ENCODE measurements at places on chromosomes 2 and 18.
A peak's percentile ranks its signal among the peaks of the same experiment; 100 is the strongest.

- DNase-seq: no peak
Measured at GRCh38 chr18:378079-378478, 110.2 kb upstream of the THOC1 start.

- no peak for DNase-seq
Measured at GRCh38 chr2:14235667-14236066, 396.9 kb upstream of the LRATD1 start.

DNA sequence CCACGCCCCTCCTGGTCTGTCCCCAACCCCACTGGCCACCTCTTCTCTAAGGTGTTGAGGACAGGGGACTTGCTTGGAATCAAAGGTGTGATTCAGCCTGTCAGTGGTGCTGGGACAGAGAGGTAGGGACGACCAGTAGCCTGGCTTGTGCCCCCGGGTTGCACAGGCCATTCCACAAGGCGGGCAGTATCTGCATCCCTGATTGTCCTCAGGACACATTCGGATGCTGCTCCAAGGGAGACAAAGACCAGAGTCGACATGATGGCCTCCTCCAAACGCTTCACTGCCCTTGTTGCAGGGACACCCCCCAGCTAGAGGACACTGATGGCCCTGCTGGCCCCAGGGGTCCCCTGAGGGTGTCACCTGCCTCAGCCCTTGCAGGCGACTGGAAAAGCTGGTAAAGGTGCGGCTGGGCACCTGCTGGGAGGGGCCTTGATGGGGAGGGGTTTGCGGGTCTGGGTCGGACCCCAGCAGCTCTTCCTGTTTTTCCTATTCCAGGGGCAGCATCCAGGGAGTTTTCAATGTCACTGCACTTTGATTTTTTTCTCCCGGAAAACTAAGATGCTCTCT lies 98.0 kb downstream of the PTGR3 start:
- no peak for DNase-seq

DNA sequence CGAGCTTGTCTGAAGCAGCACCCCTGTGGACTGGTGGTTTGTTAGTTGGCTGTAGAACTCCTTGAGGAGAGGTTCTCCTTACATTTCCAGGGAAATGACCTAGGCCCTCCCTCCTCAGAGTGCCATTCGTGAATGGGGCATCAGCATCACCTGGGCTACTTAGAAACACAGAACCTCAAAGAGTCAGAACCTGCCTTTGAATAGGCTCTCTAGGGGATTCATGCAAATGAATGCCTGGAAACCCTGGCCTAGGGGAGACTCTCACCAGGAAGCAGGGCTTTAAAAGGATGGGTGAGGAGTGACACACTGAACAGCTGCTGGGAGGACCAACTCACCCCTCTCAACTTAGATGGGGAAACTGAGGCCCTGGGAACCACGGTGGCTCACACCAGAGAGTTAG lies 2.1 kb upstream of the MOCOS start:
- no peak for DNase-seq

DNA sequence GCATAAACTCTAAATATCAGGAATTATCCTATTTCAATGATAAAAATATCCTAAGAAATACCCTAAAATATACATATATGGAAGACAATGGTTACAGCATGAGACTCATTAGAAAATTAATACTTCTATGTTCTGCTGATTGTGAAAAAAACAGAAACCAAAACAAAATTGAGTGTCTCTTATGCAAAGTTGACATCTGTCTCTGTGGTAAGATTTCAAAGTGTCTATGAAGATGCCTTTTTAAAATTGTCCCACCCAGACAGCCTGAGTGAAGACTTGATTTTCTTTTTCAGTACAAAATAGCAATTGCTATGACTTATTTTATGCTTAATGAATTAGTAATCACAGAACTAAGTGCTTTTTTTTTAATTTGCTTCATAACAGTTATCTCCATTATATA lies 1368.4 kb upstream of the LRRTM1 start:
- no peak for DNase-seq

GRCh38 chr18:12516049-12516630 lies 108.4 kb downstream of the PRELID3A start:
- DNase-seq: no peak

DNA sequence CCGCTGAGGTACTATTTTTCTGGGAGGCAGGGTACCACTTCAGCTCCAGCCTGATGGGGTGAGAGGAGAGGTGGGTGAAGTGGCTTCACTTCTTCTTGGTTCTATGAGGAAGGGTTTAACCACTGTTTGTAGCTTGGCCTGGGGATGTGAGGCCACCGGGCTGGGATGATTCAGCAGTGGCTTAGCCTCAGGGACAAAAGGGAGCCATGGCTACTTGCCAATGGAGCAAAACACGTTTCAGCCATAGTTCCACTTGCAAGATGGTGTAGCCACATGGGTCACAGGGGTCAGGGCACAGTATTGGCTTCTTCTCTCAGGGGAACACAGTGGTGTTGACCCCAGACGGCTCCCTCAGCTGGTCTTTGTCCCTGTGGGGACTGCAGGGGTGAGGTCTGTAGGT lies 14.9 kb downstream of the ZDBF2 start:
- DNase-seq: no peak

DNA sequence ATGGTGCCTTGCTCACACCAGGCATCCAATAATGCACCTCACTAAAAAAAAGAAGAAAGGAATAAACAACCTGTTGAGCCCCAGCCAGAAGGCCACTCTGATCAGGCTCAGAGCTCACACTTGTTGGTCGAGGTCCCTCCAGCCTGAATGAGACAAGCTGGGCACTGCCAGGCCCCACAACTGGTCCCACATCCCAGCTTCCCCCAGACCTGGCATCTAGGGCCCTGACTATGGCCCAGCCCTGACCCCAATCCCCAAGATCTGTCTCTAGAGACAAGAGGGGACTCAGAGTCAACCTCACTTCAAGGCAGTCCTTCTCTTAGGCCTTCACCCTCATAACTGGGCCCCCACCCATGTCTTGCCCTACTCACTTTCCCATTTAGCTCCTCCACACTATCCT lies 22.4 kb downstream of the TEX51 start:
- no peak for DNase-seq

DNA sequence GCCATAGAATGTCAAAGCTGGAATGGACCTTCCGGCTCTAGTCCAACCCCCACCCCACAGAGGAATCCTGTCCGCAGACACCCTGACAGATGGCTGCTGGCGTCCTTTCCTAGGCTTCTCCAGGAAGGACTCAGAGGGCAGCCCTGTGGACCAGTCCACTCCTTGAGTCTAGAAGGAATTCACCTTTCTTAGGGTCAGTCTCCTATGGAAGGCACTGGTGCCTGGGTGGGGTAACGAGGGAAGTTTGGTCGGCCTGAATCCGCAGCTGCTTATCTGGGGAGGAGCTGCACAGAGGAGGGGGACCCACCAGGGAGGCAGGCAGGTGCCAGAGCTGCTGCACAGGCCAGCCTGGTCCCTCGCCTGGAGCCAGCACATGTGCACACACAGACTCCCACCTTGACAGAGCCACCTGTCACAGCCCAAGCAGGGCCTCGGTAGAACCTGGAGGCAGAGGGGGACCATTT lies 2.5 kb downstream of the DNMT3A start:
- no peak for DNase-seq

- DNase-seq: no peak
Measured at GRCh38 chr2:129233751-129234406, 745.6 kb upstream of the RAB6C start.

GRCh38 chr2:195830968-195831950 lies 174.2 kb downstream of the SLC39A10 start:
- no peak for DNase-seq

GRCh38 chr2:4020153-4020552 lies 316.8 kb downstream of the DCDC2C start:
- peak; percentile 18 for DNase-seq

GRCh38 chr2:221572821-221573429 lies 821 bp upstream of the EPHA4 start:
- DNase-seq: no peak

DNA sequence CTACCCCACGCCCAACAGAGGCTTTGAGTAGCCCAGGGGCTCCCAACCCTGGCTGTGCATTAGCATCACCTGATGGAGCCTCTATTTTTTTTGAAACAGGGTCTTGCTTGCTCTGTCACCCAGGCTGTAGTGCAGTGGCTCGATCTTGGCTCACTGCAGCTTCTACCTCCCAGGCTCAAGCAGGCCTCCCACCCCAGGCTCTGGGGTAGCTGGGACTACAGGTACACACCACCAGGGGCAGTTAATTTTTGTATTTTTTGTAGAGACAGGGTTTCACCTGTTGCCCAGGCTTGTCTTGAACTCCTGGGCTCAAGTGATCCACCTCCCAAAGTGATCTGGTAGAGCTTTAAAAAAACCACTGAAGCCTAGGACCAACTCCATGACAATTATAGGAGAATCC lies 394.8 kb upstream of the ATP5MC3 start:
- DNase-seq: no peak

GRCh38 chr2:191952515-191953270 lies 105.8 kb upstream of the CAVIN2 start:
- DNase-seq: no peak

DNA sequence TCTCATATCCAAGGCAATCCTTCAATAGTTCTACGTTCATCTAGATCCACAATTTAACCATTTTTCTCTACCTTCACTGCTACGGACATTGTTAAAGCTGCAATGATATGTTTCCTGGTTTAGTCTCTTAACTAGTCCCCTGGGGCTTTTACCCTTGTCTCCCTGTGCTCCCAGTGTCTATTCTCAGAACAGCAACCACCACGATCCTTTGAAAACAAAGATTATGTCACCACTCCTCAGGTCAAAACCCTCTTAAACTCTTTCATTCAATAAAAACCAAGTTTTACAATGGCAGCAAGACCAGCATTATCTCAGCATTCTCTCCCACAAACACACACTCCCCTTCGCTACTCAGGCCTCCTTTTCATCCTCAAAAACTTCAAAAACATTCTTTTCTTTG lies 298.2 kb upstream of the CHST9 start:
- DNase-seq: no peak

DNA sequence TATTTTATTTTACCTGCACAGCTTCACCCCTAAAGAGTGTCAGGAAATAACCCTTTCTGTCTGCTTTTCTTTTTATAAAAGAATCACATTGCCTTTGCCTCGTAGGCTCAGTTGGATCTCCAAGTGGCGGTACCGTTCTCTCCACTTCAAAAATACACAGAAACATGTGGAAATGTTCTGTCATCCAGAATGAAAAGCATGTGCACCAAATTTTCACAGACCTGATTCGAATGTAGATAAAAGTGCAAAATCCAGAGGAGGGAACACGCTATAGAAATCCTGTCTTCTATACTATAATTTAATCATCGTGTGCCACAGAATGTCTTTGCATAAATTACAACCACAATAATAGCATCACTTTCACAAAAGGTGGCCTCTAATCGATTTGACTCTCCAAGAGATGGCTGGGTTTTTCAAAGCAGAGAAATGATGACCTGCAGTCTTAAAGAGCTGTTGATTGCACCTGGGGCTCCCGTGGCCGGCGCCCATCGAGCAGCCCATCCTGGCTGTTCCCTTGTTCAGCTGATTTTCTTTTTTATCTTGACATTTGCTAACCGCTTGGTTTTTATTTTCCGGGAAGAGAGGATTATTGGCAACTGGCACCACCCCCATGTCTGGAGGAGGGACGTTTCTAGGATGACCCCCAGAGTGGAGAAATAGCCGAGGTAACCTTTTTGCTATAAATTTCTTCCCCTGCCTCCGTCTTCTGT lies 290.2 kb downstream of the SOX11 start:
- peak; percentile 68 for DNase-seq
